ENCODE measurements at places on chromosomes 1 and 21.
A peak's percentile ranks its signal among the peaks of the same experiment; 100 is the strongest.

GRCh38 chr1:93965888-93966287 is 56.7 kb upstream of the GCLM start:
- DNase-seq: no peak

GRCh38 chr1:95893921-95894320 is 659.9 kb downstream of the RWDD3 start:
- no peak for DNase-seq

DNA sequence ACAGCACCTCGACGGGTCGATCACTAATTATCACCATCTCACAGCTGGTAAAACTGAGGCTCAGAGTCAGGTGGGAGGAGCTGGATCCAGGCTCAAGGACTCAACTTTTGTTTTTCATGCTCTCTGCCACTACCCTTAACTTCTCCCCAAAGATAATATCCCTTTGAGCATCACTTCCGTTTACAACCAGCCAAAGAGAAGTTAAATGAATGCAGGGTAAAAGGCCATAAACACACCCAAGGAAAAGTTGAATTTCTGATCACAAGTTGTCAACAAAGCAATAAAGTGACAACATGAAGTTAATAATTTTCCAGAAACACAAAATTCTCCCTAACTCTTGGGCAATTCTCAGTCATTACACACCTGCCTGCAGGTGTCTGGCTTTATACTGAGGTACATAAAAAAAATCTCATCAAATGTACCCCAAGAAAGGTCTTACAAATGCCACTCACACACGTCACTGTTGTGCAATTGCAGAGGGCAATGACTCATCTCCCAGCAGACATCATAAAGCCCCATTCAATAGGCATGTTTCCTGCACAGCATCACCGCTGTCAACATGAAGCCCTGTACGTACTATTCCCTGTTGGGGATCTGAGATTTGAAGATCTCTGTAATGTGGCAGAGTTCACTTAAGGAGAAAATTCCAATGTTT is 3.4 kb downstream of the OR2T11 start:
- no peak for DNase-seq

- peak; percentile 63 for DNase-seq
Measured at GRCh38 chr1:22930240-22930912, 42.3 kb downstream of the LACTBL1 start.

DNA sequence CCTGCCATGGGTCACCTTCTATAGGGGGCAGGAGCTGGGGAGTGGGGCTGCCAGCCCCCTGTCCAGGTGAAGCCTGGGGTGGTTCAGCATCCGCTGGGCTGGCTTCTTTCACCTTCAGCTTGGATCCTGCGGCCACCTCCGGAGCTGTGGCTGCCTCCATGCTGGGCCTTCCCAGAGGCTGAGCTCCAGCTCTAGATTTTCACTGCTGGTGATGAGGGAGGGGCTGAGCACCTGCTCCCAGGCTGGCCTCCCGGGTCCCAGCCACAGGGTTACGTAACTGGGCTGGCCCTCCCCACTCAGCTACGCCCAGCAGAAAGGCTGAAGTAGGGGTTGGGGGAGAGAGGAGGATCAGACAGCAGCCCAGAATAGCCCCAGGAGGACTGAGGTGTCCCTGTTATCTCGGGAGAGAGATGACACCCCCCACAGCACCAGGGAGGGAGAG is at the start of gene MYBPHL:
Gene MYBPHL (minus strand): TSS at position 180 of the 442 bp plus-strand sequence. CDS start 20 bp downstream, at position 160.
- no peak for DNase-seq

DNA sequence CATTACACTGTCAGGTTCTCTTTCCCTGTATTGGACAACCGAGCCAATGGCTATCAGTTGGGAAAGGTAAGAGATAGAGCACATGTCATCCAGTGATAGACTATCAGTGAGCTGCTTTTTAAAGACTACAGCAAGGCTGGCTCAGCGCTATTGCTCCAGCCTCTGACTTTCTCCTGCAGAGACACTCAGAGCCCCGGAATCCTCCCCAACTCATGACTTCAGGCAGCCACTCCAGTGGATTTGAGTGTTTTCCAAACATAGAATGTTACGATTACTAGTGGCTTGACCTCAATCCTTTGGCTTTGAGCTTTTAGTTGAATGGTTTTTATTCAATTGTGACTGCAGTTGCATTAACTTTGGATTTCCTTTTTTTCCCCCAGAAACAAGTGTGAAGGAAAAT is 331.9 kb downstream of the DISC1 start:
- no peak for DNase-seq

DNA sequence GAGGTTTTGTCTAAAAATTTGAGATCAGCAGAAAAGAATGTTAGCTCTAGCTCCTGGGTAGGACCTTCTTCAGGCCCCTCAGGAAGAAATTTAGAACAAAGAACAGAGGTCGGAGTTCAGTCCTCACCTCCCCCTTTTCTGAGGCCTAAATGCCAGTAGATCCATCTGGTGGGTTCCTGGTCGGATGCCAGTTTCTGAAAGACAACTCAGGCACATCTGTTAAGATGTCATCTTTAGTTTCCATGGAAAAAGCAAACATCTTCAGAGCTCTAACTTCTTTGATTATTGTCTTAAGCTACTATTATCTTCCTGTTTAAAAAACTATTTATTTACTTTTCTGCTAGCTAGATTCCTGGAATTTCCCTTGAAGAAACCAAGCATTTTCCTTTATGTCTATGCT is 37.1 kb upstream of the USP25 start:
- DNase-seq: no peak

DNA sequence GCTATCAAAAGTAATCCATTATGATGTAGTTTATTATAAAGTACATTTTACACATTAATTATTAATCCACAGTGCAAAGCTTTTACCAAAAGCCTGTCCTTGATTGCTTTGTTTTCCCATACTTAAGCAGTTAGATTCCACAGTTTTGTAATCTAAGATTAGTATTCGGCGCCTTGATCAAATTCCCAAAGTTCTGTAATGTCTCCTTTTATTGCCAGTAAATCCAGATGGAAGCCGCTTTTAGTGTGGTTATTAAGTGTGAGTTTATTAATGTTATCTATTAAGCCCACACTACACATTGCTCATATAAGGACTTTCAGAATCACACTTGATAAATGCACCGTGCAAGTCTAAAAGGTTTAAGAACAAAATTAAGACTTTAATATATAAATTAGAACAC is 199.2 kb upstream of the PKN2 start:
- DNase-seq: no peak

DNA sequence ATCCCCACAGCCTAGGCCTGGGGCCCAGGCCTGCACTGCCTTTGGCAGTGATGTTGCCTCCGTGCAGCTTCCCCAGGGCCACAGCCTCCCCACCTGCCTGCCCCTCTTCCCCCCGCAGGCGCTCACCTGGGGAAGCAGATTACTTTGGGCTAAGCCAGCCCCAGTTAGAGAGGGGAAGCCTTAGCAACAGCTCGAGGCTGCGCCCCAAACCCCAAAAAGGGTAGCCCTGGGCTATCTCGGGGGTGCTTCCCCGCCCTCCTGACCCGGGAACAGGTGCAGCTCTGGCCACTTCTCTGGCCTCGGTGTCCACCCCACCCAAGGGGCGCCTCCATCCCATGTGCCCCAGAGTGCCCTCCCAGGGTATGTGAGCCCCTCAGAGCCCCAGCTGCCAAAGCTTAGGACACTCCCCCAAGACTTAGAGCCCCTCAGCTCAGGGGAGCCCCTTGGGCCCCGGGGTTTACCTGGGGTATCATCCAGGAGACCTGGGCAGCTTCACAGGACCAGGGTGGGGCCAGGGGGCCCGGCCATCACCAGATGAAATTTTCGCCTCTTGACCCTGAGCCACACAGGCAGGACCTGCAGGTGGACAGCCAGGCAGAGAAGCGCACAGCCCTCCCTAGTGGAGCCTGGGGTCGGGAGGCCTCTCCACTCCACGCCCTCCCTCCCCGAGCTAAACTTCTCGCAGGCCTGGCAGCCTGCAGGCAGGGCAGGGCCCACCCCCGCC is 3.3 kb upstream of the TTC34 start:
- DNase-seq: no peak

- no peak for DNase-seq
Measured at GRCh38 chr1:20069874-20070273, at the start of gene PLA2G5. Gene PLA2G5 (plus strand): TSS chr1:20070194. CDS start chr1:20084831, 14,637 bp downstream.

DNA sequence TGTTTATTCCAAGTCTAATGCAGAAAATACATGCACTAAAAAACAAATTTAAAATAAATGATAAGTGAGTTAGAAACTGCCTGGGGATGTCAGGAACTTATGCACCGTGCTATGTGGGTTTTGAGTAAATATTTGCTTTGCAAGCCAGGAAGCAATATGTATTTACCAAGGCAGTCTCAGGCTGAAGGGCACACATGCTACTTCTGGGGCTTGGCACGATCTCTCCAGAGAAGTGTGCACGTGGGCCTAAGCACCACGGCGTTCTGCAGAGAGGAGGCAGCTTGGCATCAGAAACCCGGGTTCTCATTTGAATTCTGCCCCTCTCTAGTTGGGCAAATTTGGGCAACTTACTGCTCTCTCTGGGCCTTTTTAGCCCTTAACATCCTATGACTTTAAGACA is 72.6 kb upstream of the ROR1 start:
- DNase-seq: peak; percentile 59

GRCh38 chr1:152622803-152623202 is at the start of gene LCE3A:
Gene LCE3A (minus strand): TSS chr1:152623103. CDS start chr1:152623103, 0 bp downstream.
- no peak for DNase-seq

DNA sequence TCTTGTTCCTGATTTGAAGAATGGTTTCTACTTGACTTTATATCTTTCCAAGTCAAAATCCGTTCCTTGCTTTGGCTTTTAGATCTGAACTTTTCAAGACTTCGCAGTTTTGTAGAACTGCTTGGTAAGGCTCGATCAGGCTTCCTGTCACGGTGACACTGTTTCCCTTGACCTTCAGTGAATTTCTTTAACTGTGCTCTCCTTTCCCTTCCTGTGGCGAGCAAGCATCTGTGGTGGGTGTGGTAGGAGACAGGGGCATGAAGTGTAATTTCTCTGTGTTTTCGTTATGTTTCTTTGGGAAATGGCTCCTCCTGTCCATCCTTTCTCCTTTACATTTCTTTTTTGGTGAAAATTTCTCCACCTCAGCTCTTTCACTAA is 10.4 kb downstream of the STYXL2 start:
- DNase-seq: no peak

DNA sequence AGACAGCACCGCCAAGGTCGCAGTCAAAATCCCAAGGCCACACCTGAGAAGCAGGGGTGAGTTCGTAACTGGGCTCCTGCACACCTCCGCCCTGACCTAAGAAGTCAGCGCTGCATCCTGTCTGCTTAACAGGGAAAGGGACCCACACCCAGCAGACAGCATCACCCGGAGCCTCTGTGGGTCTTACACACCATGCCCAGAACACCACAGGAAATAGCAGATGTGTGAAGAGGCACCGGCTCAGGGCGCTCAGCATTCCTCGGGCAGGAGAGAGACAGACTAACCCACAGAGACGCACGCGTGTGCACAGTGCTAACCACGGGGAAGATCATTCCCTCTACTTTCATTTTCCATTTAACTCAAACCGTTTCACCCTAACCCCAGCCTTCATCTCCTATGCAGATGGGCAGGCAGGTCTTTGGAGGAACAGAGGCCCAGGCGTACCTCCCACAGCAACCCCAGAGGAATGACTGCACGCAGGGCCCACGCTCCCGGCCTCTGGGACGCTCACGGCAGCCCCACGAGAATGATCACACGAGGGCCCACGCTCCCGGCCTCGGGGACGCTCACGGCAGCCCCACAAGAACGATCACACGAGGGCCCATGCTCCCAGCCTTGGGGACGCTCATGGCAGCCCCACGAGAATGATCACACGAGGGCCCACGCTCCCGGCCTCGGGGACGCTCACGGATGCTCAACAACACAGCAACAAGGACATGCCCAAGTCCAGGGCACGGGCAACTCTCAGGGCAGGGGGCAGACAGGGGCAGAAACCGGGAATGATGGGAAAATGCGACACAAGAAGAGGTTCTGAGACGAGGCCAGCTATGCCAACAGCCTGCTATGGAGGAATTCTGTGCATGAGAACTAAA is 20.9 kb downstream of the POFUT2 start:
- no peak for DNase-seq

DNA sequence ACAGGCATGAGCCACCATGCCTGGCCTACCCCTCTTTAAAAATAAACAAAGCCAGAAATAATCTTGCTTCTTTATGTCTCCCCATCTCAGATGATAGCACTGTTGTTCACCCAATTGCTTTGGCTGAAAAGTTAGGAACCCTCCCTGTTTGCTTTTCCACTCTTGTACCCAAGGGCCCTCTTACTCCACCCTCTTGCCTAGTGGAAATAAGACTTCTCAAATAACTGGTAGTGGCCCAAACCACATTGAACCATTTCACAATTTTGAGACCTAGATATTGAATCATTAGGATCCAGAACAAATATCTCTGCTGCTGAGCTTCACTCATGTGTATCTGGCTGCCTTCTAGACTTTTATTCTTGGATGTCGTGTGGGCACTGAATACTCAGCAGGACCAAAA is 37.7 kb downstream of the RNF220 start:
- no peak for DNase-seq

- no peak for DNase-seq
Measured at GRCh38 chr1:81129776-81130175, 671.0 kb upstream of the ADGRL2 start.

GRCh38 chr1:119636491-119637089 is 11.5 kb downstream of the ZNF697 start:
- DNase-seq: no peak

DNA sequence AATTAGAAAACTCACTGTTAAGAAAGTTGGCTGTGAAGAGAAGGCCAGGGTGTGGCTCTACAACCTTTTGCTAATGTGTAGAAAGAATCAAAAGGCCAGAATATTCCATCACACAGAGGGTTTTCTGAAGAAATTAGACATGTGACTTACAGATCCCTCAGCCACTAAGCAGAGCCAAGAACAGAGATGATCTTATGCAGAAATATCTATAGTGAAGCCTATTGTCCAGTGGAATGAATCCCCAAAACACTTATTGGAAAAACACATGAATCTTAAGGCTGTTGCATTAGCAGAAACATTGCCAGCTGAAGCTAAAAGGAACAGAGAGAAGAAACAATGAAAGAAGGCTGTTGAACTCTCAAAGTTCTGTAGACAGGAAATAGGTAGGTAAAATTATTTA is 979.2 kb downstream of the MRPL39 start:
- no peak for DNase-seq

- DNase-seq: no peak
Measured at GRCh38 chr1:68916221-68916902, 419.5 kb upstream of the DEPDC1 start.

DNA sequence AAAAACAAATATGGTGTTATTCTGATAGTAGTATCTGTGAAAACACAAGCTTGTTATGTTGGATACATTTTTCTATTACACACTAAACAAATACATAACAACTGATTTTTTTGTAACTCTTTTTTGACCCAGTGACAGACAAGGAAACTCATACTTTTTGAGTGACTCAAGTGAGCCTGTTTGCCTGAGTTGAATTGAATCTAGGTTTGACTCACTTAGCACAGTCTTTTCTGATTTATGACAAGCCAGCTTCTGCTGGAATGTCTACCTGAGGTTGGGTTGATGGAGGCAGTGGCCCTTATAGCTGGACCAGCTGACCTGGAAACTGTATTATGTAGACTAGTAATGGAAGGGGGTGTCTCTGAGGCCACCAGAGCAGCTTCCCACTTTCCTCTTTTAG is 4.2 kb upstream of the CLCA4 start:
- no peak for DNase-seq
